ENCODE measurements at places on chromosomes 13 and 19. TPM values are rescaled to one million over a fixed set of nuclear protein-coding genes. Genes with fewer than 3 reads are reported as not detected.

- H3K4me3 ChIP-seq: no peak overlapping the region
- DNase-seq: no peak
- H3K36me3 ChIP-seq: no peaks in the 10 kb centered on the region
Observed at GRCh38 chr13:109088624-109088917, 459.2 kb downstream of the MYO16 start.

DNA sequence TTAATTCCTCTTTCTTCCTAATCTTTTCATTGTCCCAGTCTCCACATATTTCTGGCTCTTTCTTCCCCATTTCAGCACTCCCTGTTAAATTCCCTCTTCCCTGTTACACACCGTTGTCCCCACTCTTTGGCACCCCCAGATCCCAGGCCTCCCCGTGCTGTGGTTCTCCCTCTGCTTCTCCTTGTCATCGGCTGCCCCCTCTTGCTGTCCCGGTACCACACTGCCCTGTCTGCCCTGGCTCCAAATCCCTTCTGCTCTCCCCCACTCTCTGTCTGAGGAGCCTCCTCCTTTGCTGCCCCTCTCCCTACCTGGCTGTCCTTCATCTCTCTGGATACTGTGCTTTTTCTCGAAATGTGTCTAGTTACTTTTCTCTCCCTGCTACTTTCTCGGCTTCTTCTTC is 983 bp downstream of the ZNF415 start:
- no peak overlapping the region for H3K27ac ChIP-seq
- H3K4me1 ChIP-seq: no peaks in the 10 kb centered on the region
- H3K27me3 ChIP-seq: no peaks in the 10 kb centered on the region
- DNase-seq: no peak
- no peak overlapping the region for H3K4me3 ChIP-seq
- H3K36me3 ChIP-seq: no peaks in the 10 kb centered on the region

DNA sequence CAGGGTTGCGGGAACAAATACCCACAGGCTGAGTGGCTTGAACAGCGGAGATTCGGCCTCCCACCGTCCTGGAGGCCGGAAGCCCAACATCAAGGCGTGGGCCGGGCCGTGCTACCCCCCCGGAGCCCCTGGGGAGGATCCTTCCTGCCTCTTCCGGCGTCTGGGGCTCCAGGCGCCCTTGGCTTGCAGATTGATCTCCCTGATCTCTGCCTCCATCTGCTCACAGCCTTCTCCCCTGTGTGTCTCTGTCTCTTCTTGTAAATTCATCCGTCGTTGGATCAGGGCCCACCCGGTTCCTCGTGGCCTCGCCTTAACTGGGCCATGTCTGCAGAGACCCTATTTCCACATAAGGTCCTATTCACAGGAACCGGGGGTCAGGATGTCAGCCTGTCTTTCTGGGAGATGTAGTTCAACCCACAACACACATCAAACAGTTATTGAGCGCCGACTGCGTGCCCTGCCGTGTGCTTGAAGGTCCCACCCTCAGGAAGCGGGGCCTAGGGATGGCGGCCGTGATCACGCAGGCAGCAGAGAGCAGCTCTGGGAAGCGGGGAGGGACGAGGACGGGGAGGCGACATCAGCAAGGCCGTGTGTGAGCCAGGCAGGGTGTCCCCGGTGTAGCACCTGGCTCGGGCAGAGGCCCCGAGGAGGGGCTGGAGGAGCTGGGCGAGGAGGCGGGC is 21.3 kb downstream of the HCN2 start:
- H3K4me3 ChIP-seq: peak overlapping the region; percentile 39
- DNase-seq: peak; percentile 73
- peak overlapping the region; percentile 51 for H3K27ac ChIP-seq
- H3K27me3 ChIP-seq: no peaks in the 10 kb centered on the region
- no peaks in the 10 kb centered on the region for H3K36me3 ChIP-seq

- DNase-seq: no peak
- no peak overlapping the region for H3K4me3 ChIP-seq
- peaks cover 29% of the 10 kb centered on the region for H3K4me1 ChIP-seq
Observed at GRCh38 chr19:10876459-10877240, 5.3 kb downstream of the CARM1 start.

GRCh38 chr19:35206379-35206778 is 22.2 kb downstream of the FAM187B start:
- no peaks in the 10 kb centered on the region for H3K27me3 ChIP-seq
- DNase-seq: peak; percentile 90
- H3K27ac ChIP-seq: peak overlapping the region; percentile 75
- no peaks in the 10 kb centered on the region for H3K36me3 ChIP-seq
- H3K4me1 ChIP-seq: peaks cover 85% of the 10 kb centered on the region
- peak overlapping the region; percentile 21 for H3K4me3 ChIP-seq

GRCh38 chr13:45615501-45616101 is at the start of gene ERICH6B:
Gene ERICH6B, minus strand, starts transcription at chr13:45615739. Its CDS starts 18,734 bp downstream, at chr13:45597005.
- no peak within 1 kb of the TSS for H3K27ac ChIP-seq
- H3K4me1 ChIP-seq: no peaks in the 10 kb centered on the region
- no peaks in the 10 kb centered on the region for H3K27me3 ChIP-seq
- H3K4me3 ChIP-seq: no peak within 1 kb of the TSS

GRCh38 chr19:57665261-57665806 is 3.4 kb upstream of the ZSCAN4 start:
- H3K36me3 ChIP-seq: no peaks in the 10 kb centered on the region
- H3K4me1 ChIP-seq: peaks cover 12% of the 10 kb centered on the region
- no peak for DNase-seq
- H3K27ac ChIP-seq: no peak overlapping the region
- no peak overlapping the region for H3K4me3 ChIP-seq

DNA sequence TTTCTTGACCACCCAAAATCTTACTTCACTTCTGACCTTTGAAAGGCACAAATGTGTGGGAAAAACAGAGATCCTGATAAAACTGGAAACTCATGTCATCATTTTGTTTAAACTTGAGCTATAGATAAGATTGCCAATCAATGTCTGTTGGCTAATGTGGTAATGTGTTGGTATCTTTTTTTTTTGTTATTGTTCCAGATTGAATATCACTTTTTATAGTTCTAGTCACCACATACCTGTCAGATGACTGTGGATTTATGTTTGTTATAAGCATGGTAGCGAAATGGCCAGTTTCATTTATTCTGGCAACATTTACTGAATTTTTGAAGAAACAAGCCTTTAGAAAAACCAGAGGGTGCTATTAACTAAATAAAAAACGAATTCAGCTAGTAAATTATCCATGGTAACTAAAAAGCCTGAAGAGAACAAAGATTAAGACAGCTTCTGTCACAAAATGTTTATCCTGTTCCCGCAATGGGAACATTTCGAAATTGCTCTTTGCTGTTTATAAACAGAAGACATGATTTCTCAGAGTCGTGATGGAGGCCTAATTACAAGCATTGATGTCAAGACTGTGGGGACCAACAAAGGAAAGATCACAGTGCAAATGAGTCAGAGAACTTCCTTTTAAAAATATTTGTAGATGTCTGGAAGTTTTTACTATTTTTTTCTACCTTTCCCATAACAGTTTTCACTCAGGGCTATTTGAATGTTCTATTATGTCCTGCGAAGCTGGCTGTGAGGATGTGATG is 82.9 kb upstream of the POSTN start:
- H3K27me3 ChIP-seq: no peaks in the 10 kb centered on the region
- H3K27ac ChIP-seq: no peak overlapping the region
- H3K4me3 ChIP-seq: no peak overlapping the region
- H3K4me1 ChIP-seq: no peaks in the 10 kb centered on the region

DNA sequence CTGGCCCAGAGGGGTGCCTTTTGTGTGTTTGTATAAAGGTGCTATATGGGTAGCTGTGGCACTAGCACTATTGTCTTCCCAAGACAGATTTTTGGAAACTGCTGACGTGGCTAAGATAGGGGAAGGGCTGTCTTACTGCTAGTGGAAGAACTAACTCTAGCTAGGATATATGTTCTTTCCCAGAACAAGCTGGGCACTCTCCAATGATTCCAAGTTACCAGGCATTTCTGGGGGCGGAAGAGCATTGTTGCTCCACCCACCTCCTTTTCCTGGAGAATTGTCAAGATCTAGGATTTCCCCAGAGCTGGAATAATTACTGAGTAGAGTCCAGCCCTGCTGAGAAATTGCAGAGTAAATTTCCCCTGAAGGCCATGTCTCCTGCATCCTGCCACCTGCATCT is 408.3 kb downstream of the KLF5 start:
- no peak for DNase-seq
- H3K4me1 ChIP-seq: no peaks in the 10 kb centered on the region
- H3K4me3 ChIP-seq: no peak overlapping the region

DNA sequence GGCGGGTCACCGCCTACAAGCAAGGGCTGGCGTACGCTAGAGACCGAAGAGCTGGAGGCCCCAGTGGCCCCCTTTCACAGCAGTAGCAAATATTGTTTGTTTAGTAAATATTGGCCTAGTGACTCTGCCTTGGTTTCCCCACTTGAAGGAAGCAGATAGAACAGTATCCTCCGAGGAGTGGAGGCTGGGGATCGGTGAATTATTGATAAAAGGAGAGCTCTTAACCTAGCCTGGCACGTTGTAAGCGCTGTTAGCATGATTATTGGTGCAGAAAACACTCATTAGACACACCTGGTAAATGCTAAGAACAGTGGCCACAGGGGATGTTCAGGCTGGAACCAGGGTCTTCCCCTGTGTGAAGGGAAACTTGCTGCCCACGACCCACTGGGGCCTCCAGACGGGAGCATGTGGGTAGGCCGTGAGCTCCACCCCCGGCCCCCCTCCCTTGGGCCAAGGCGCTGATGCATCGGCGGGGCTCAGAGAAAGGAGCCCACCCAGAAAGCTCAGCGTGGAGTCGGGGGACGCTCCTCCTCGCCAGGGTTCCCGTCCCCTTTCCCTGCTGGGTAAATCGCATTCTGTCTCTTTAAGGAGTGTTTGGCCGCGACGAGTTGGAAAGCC is 2.3 kb downstream of the IER2 start:
- H3K4me3 ChIP-seq: peak overlapping the region; percentile 100
- peak overlapping the region; percentile 98 for H3K27ac ChIP-seq
- no peaks in the 10 kb centered on the region for H3K27me3 ChIP-seq
- peaks cover 32% of the 10 kb centered on the region for H3K4me1 ChIP-seq

DNA sequence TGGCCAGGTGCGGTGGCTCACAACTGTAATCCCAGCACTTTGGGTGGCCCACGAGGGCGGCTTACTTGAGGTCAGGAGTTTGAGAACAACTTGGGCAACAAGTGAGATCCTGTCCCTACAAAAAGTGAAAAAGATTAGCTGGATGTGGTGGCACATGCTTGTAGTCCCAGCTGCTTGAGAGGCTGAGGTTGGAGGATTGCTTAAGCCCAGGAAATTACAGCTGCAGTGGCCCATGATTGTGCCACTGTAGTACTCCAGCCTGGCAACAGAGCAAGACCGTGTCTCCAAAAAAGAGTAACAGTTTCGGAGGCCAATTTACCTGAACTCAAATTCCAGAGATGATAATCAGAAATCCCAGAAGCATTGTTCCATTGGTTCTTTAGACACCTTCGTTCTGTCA is 4.4 kb downstream of the ZNF473 start:
- H3K4me1 ChIP-seq: peaks cover 12% of the 10 kb centered on the region
- DNase-seq: no peak
- no peak overlapping the region for H3K27ac ChIP-seq
- no peaks in the 10 kb centered on the region for H3K27me3 ChIP-seq
- H3K4me3 ChIP-seq: no peak overlapping the region

- peaks cover 18% of the 10 kb centered on the region for H3K4me1 ChIP-seq
- no peaks in the 10 kb centered on the region for H3K36me3 ChIP-seq
- H3K4me3 ChIP-seq: no peak overlapping the region
- no peak overlapping the region for H3K27ac ChIP-seq
Observed at GRCh38 chr13:32783067-32783466, 196.8 kb downstream of the PDS5B start.

DNA sequence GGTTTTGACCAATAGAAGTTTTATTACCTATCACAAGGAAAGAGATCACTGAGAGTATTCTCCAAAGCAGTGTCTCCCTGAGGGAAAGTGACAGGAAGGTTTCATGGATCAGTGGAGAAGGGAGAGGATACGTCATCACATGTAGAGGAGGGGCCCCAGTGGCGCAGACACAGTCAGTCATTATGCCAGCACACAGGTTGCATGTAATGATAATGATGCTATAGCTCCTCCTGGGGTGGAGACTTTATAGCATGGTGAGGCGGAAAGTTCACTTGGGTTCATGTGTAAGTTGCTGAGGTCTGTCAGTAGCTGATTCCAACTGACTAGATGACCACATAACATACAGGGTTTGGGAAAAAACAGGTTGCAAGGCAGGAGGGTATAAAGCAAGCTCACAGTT is 88.8 kb downstream of the FNDC3A start:
- DNase-seq: no peak
- no peaks in the 10 kb centered on the region for H3K4me1 ChIP-seq
- no peak overlapping the region for H3K4me3 ChIP-seq
- H3K27me3 ChIP-seq: no peaks in the 10 kb centered on the region

DNA sequence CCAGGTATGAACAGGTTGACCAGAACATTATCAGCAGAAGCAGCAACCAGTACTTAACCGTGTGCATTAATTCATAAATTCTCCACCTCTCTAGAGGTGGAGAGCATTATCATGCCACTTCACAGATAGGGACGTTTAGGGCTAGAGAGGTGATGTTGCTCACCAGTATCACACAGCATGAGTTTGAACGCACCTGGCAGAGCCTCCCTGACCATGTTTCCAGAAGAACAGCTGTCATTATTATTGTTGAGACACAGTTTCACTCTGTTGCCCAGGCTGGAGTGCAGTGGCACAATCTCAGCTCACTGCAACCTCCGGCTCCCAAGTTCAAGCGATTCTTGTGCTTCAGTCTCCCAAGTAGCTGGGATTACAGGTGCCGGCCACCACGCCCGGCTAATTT is 6.8 kb downstream of the KANK2 start:
- no peaks in the 10 kb centered on the region for H3K36me3 ChIP-seq
- no peaks in the 10 kb centered on the region for H3K27me3 ChIP-seq
- peaks cover 7% of the 10 kb centered on the region for H3K4me1 ChIP-seq
- no peak overlapping the region for H3K27ac ChIP-seq
- H3K4me3 ChIP-seq: no peak overlapping the region
- DNase-seq: no peak

GRCh38 chr19:41437944-41438574 is 1.7 kb downstream of the DMAC2 start:
- no peak overlapping the region for H3K27ac ChIP-seq
- no peak overlapping the region for H3K4me3 ChIP-seq
- H3K4me1 ChIP-seq: peaks cover 19% of the 10 kb centered on the region
- peaks cover under 1% of the 10 kb centered on the region for H3K36me3 ChIP-seq
- no peaks in the 10 kb centered on the region for H3K27me3 ChIP-seq

The DCT gene
- total RNA-seq: 0.35 TPM

The PGLYRP1 gene
- total RNA-seq: not detected

The ZNF677 gene
- total RNA-seq: 24.2 TPM

The SCEL gene
- not detected for total RNA-seq

The ZNF780B gene
- total RNA-seq: 66.2 TPM

Data from CD4-positive, alpha-beta memory T cell (primary cell).